ENCODE measurements at places on chromosomes 2 and 18.

- no peak for DNase-seq
Measured at GRCh38 chr18:70194227-70194890, 11.1 kb downstream of the RTTN start.

- no peak for DNase-seq
Measured at GRCh38 chr2:25036221-25036559, 5.7 kb upstream of the EFR3B start.

- DNase-seq = no peak
Measured at GRCh38 chr18:10349561-10349960, 104.9 kb upstream of the APCDD1 start.

DNA sequence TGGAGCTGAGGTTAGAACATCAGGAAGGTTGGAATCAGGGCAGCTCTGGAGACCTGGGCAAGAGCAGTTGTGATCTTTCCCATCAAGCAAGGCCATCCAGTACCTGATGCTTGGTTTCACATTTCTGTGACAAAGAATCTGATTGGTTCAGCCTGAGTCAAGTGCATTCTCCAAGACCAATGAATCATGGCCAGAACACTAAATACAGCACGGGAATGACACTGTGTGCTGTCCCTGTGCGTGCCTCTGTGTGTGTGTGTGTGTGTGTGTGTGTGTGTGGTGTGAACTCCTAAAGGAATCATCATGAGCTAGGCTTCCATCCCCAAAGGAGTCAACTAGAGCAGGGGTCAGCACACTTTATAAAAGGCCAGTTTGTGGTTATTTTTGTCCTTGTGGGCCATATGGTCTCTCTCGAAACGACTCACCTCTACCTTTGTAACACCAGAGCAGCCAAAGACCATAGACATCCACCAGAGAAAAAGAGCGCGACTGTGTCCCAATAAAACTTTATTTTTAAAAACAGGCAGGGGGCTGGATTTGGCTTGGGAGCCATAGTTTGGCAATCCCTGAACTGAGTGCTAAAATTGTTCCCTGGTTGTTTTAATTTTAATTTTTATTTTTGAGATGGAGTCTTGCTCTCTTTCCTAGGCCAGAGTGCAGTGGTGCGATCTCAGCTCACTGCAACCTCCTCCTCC, 99.7 kb downstream of the INHBB start:
- no peak for DNase-seq

- DNase-seq = no peak
Measured at GRCh38 chr2:38830526-38831159, 45.1 kb downstream of the DHX57 start.

- DNase-seq = no peak
Measured at GRCh38 chr2:50018292-50018691, 864.0 kb upstream of the FSHR start.

DNA sequence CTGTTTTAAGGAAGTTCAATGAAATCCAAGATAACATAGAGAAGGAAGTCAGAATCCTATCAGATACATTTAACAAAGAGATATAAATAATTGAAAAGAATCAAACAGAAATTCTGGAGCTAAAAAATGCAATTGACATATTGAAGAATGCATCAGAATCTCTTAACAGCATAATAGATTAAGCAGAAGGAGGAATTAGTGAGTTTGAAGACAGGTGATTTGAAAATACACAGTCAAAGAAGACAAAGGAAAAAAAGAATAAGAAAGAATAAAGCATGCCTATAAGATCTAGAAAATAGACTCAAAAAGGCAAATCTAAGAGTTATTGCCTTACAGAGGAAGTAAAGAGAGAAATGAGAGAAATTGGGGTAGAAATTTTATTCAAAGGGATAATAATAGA, 204.1 kb downstream of the SS18 start:
- no peak for DNase-seq

DNA sequence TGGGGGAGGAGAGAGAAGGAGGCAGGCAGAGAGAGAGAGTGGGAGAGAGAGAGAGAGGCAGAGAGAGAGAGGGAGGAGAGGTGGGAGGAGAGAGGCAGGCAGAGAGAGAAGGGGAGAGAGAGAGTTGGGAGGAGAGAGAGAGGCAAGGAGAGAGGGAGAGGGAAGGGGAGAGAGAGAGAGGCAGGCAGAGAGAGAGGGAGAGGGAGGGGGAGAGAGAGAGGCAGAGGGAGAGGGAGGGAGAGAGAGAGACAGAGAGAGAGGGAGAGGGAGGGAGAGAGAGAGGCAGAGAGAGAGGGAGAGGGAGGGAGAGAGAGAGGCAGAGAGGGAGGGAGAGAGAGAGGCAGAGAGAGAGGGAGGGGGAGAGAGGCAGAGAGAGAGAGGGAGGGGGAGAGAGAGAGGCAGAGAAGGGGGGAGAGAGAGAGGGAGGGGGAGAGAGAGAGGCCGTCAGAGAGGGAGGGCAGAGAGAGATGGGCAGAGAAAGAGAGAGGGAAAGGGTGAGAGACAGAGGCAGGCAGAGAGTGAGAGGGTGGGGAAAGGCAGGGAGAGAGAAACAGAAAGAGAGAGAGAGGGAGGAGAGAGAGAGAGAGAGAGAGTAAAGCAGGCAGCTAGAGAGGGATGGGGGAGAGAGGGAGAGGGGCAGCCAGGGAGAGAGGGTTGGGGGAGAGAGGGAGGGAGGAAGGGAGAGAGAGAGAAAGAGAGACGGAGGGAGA, 122.2 kb upstream of the PXDN start:
- DNase-seq = no peak

GRCh38 chr2:3613524-3613905, 18.6 kb downstream of the COLEC11 start:
- DNase-seq = no peak

- DNase-seq = no peak
Measured at GRCh38 chr18:44765456-44765855, 84.8 kb downstream of the SETBP1 start.

DNA sequence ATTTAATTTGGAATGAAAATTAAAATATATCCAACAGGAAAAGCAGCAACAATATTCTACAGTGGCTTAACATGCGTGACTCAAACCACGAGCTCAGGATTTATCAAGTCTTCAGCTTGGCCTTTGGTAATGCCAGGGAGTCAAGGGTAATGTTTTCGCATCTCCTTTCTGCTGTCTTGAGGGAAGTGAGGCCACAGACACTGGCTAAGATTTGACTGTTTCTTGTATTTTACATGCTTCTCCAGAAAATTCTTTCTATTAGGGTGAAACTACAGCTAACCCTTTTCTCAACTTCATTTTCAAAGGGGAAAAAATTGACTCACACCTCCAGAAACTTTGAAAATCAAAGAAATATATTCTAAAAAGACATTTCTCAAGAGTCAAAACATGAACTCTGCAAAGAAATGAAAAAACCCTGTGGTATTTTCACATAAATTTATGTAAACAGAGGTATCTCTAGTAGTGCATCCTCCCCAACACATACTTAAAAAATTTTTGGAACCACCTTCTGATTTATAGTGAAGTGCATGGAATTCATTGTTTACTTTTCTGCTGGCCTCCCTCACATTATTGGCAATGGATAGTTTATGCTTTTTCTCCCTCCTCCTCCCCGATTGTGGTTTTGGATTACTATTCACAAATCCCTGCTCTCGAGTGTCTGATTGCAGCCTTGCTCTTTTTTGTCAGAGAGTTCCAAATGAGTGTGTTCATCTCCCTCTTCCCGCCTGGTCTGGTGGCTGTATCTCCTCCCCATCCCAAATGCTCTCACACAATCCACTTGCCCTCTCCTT, 48.7 kb downstream of the DPP4 start:
- no peak for DNase-seq

- DNase-seq = no peak
Measured at GRCh38 chr2:50611351-50611871, 420.5 kb downstream of the NRXN1 start.

GRCh38 chr2:201600906-201601305, 42.4 kb downstream of the TMEM237 start:
- DNase-seq = no peak

- no peak for DNase-seq
Measured at GRCh38 chr2:147255812-147256211, 589.0 kb upstream of the ACVR2A start.

DNA sequence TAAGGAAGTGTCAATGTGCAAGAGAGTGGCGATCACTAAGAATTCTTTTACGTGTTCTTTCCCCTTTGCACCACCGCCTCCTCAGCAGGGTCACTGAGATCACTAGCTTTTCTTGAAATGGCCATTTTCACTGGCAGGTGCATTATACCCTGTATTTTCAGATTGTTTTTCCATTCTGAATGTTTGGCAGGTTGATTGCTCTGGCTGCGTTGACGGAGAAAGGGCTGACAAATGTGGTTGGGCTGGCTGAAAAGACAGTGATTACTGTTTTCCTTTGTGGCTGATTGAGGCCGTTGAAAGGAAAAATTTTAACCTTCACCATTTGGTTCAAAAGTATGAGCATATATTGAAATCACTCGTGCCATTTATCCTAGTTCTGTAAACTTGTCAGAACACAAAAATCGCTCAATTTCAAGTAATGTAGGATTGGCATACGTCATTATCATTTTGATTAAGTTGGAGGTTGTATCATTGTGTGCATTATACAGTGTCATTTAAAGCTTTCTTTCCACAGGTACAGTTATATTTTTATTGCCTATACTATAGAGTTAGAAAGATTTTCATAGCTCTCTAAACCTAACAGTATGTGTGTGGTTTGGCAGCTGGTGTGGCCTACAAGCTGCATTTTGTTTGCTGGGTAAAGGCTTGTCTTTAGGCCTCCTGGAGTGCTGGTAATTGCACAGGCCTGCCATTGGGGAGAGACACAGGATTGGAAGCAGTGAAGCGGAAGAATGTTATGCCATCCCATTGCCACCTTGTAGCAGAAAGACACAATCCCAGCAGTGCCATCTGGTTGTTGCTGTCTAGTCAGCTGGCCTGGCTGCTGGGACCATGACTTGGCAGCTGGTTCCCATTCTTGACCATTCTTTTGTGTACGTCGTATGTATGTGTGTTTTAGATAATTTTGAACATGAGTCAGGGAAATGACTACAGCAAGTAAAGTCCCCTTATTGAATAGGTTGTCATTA, 36.7 kb downstream of the DYNC1I2 start:
- DNase-seq = no peak

- DNase-seq = no peak
Measured at GRCh38 chr2:63378589-63378988, 209.7 kb downstream of the WDPCP start.

DNA sequence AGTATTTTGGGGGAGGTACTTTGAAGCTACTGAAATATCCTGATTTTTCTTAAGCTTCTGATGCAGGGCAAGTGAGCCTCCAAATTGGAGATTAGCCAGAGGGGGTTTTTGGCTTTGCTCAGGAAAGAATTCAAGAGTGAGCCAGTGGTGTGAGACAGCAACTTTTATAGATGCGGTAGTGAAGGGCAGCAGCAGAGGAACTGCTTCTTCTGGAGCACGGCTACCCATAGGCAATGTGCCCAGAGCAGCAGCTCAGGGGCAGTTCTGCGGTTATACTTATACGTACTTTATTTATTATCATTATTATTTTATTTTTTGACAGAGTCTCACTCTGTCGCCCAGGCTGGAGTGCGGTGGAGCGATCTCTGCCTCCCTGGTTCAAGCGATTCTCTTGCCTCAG, 19.8 kb upstream of the NT5DC4 start:
- DNase-seq = no peak

DNA sequence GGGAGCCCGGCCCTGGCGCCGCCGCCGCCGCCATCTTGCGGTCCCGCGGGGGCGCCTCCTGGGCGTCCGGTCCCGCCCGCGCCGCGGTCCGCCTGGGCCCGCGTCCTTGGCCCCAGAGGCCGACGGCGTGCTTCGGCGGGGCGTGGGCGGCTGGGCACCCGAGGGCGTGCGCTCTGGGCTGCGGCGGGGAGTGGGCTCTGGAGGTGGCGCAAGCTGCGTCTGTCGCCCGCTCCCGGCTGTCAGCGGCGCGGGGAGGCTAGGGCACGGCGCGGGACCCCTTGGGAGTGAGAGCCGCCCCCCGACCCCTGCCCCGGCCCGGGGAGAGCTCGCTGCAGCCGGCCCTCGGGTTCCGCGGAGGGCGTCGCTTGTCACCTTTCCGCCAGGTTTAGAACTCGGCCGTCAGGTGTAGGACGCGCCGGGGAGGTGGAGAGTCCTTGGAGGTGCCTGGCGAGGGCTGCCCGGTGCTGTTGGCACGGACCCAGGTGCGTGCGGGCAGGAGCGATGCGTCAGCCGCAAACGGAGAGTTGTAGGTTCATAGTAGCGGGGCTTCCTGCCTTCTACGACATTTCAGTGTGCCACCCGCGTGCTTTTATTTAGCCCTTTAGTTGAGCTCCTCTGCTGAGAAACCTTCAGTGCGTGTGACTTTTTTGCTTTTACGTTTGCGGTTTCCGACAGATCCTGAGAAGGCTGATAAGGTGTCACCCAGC, 921 bp downstream of the VAPA start:
- peak; percentile 86 for DNase-seq

GRCh38 chr2:38997781-38998180, 108.1 kb downstream of the ARHGEF33 start:
- DNase-seq = peak; percentile 9

- DNase-seq = no peak
Measured at GRCh38 chr2:190978389-190979053, 35.5 kb downstream of the STAT1 start.

DNA sequence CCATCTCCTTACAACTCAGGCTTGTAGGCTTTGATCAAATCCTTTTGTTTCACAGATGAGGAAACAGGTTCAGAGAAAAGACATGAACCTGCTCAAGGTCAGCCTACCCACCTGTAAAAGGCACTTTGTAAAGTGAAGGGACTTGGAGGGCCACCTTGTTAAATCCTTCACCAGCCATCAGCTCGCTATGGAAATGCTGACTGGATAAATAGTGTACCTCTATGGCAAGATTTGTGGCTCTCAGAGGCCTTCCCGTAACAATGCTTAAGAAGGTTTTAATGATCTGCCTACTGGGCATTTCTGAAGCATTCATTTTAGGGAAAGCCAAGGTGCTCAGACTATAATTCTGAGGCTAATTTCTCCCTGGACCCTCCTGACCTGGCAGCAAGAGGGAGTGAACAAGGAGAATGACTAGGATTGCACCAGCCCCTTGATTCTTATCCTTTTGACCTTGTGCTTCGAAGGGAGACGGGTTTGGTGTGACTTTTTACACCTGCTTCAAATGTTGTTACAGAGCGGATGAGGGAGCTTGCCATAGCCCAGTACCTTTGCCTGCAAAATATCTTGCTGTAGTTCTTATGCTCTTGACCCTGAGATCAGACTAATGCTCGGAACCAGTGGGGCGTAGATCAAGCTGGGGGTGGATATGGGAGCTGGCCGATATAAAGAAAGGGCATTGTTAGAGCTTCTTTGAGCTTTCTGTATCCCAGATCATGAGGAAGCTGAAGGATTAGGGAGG, 90.9 kb upstream of the CXCR4 start:
- no peak for DNase-seq

DNA sequence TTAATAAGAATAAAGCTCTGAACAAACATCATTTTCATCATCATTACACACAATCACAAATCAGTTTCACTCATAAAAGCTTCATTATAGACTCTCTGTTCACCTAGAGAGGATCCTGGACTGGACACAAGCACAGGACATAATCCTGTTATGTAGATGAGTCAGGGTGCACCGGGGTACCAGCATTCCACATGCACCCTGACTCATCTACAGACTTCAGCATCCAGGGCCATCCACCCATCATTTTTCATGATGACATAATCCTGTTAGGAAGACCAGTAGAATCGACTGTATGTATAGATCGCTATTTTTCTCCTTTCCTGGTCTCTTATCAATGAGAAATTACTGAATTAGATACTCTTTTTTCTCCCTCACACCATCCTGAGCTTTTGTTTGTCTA, 73.7 kb upstream of the PIK3C3 start:
- DNase-seq = no peak

GRCh38 chr18:9868857-9869714, 16.7 kb upstream of the TXNDC2 start:
- DNase-seq = peak; percentile 49
